ENCODE measurements at places on chromosomes 2 and 18.

DNA sequence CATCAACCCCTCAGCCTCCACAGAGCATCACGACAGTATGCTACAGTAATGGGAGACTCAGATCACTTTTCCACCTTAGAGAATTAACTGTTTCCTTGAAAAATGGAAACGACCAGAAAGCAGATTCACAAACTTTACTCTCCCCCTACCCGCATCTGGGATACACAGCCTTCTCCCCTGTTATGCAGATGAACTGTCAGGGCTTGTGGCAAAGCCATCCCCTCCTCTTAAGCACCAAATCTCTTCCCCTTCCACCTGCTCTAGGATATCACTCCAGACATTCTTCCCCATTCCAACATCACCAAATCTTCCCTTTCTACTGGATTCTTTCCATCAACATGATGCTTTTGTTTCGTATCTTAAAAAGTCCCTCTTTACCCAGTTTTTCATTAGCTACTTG lies 26.4 kb downstream of the NEB start:
- no peak for DNase-seq

DNA sequence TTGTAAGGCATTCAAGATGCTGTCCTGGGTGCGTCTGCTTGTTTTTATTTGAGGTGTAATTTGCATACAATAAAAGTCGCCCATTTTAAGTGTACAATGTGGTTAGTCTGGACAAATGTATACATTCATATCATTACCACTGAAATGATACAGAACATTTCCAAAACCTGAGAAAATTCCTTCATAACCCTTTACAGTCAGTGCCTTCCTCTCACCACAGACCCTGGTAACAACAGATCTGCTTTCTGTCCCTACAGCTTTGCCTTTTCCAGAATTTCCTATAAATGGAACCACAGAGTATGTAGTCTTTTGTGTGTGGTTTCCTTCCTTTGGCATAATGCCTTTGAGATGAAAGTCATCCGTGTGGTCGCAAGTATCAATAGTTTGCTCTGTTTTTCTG lies 45.8 kb upstream of the NFU1 start:
- no peak for DNase-seq

DNA sequence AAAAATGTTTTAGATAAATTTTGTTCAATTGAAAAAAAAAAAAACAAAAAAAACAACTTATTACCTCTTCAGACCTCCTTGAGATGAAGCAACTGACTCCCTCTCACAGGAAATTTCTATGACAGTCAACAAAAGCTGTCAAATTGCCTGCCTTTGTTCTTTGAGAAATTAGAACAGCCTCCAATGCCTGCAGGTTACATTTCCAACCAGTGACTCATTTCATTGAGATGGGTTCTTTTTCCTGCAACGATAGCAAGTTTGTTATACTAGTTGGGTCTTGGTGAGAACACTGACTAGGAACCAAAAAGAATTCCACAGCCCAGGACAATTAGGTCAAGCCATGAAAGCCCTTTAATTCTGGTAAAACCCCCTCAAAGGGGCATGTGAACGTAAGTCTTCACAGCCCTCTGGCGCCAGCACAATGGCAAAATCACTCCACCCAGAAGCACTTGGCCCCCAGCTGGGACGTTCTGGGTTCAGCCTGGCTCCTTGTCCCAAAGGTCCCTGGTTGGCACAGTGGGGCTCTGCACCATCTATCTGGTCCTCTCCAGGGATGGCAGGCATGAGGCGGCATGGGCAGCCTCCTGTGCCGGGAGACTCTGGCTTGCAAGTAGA lies 87.0 kb downstream of the SPP2 start:
- DNase-seq, result no peak

- no peak for DNase-seq
Observed at GRCh38 chr2:145065342-145065741, 545.4 kb upstream of the ZEB2 start.

DNA sequence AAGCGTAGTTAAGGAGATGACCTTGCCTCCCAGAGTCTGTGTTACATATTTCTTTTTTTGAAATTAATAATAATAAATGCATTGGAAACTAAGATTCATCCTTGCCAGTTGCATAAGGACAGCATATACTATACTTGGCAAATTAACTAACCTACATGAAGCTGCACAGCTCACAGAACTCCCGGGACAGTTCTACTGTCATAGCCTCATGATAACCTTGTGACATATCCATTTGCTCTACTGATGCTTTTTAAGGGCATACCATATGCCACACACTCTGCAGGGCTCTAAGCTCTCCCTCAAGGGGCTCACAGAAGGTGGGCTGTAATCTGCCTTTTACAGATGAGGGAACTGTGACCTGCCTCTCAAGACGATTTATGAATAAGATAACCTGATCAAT lies 3.8 kb downstream of the ITGB1BP1 start:
- no peak for DNase-seq

DNA sequence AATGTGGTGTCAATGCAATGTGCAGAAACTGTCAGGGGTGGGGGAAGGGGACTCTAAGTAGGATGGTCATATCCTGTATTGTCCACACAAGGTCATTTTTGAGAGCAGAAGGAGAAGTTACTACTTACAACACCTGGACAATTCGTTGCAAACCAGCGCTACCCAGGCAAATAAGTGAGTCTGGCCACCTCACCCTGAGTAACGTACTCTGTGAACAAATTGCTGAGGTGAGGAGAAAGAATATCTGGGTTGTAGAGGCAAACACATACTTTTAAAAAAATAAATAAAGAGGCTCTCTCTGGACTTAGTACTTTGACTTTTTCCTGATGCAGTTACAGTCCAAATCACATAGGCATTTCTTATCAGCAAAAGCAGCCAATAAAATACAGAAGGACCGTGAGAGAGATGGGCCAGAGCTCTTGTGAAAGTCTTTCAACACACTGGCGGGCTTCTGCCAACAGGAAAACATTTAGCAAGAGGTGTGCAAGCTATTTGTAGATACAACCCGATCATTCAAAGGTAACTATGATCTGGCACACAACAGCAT lies 268.2 kb upstream of the ID2 start:
- DNase-seq, result no peak

GRCh38 chr2:236359426-236360045 lies 95.3 kb upstream of the ASB18 start:
- no peak for DNase-seq

DNA sequence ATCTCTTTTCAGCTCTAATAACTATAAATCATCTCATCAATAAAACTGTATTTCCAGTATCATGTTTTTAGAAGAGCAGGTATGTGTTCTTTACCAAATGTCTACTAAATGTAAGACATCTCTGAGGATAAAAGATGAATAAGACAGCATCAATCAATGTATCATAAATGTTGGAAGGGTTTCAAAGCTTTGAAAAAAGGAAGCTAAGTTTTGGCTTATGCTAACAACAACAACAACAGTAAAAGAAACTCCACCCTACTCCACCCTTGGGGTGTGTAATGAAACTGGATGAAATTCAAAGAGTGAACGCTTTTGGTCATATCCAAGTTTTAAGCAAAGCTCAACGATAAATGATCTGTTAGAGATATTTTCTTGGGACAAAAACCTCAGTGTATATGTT lies 17.1 kb downstream of the PRKD3 start:
- no peak for DNase-seq

GRCh38 chr18:32072321-32072720 lies 19.4 kb upstream of the RNF138 start:
- no peak for DNase-seq

DNA sequence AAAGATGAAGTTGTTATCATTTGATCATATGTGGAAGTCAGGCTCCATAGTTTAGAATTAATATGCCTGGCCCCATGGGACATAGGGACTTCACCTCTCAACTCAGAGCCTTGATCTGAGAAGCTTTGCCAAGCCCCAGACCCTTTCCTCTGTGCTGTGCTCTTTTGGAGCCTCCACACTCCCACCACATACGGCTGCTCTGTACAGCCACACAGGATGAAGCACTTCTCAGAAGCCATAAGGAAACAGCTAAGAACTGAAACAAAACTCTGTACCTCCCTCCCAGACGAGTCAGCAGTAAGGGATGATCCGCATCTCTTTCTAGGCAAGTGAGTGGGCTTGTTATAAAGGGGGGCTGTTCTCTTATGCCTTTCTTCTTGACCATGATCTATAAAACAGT lies 66.5 kb downstream of the CAB39 start:
- DNase-seq, result no peak

DNA sequence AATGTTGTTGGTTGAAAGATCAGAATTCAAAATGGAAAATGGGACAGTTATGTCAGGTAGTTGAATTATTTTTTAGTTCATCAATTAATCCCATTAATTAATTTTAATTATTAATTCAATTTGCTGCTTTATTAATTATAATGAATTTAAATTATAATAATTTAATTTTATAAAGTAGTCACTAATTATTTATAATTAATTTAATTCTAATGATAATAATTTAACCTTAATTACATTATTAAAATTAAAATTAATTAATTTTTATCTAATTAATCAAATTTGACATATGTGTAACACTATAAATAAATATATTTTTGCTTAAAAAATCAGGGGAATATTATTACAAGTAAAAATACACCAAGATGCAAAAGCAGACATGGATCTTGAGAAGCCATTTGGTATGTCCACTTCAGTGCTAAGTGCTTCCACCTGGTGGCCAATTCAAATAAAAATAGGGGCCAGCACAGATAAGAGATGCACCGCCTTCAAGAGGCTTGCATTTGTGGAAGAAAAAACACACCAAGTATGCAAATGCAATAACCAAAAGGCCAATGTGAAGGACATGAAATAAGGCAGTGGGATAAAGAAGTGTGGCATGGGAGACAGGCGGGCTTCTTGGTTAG lies 73.2 kb downstream of the MBP start:
- no peak for DNase-seq

- DNase-seq, result no peak
Observed at GRCh38 chr2:163613266-163613731, 122.5 kb downstream of the FIGN start.

GRCh38 chr2:42810971-42811811 lies 18.8 kb upstream of the HAAO start:
- no peak for DNase-seq

DNA sequence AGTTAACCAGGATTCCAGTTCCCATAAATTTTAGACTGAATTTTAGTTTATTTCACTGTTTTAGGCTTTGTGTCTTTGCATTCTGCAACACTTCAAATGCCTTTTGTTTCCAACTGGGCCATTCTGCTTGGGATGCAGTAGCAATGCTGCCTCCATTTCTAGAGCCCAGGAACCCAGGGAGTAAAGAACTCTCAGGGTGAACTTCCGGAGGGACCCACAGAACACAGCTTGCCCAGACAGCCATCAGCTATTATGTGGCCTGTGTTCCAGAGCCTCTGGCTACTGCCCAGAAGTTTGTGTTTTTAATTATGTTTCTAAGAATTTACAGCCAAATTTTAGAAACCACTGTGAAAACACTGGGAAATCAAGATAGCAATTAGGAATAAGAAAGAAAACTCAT lies 145.1 kb downstream of the TMEM163 start:
- DNase-seq, result no peak

GRCh38 chr2:105748566-105748965 lies 3.9 kb downstream of the NCK2 start:
- no peak for DNase-seq

GRCh38 chr18:23927821-23928746 lies 86.5 kb upstream of the TTC39C start:
- DNase-seq, result no peak

DNA sequence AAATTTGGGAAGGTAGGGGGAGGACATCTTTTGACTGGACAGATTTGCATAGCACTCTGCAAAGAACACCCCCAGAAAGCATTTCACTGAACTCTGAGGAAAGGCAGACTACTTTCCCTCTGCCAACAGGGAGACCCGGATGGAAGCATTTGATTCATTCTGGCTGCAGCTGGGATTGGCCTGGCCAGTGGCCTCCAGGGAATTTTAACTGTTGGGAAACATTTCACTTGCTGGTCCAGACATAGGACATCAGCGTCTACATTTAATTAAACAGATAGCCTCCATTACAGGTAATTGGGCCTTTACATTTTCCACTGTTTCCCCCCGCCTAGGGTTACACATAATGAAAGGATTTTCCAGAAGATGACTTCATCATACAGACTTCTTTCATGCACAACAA lies 92.8 kb downstream of the MARCHF4 start:
- no peak for DNase-seq

DNA sequence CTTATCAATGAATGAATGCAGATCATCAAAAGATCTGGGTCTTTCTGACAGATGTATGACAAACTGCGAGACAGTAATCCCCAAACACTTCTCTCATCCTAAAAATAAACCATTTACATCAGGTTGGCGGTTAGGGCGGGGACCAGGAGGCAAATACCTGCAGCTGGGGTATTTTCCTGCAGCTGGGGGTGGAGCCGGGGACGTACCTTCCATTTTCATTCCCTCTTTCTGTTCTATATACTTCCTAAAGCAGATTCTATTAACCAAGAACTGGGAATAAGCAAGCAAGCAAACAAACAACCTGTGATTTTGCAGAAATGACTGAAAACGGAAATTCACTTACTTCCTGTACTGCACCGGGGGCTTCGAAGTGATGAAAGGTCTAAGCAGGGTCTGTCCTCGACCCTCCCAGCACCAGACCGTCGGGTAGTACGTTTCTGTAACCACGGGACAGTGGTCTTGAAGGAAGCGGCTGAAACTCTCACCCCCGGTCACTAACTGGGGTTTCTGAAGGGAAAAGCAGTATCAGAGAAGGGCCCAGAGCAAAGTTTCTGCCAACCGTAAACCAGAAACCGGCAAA lies 1.2 kb downstream of the ABHD3 start:
- no peak for DNase-seq

GRCh38 chr2:174771631-174772471 lies 7.6 kb upstream of the CHRNA1 start:
- DNase-seq, result peak; percentile 80

DNA sequence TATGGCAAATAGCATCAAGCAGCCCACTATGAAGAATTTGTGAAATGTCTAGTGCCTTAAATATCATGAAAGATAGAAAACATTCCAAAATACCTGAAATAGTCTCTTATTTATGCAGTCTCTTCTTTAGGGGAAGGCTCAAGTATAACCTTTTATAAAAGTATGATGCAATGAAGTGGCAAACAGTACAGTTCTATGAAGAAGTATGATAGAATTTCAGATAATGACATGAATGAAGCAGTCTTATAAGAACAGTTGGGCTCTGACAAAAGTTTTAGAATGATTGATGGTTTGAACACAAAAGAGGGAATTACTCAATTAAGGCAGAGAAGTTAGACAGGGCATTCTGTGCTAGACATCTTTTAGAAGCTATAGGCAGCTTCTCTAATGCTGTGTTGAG lies 1791.8 kb upstream of the PIK3C3 start:
- no peak for DNase-seq

GRCh38 chr2:61460163-61460562 lies 10.7 kb downstream of the USP34 start:
- no peak for DNase-seq

- DNase-seq, result no peak
Observed at GRCh38 chr18:36471393-36471792, 173.9 kb downstream of the FHOD3 start.

DNA sequence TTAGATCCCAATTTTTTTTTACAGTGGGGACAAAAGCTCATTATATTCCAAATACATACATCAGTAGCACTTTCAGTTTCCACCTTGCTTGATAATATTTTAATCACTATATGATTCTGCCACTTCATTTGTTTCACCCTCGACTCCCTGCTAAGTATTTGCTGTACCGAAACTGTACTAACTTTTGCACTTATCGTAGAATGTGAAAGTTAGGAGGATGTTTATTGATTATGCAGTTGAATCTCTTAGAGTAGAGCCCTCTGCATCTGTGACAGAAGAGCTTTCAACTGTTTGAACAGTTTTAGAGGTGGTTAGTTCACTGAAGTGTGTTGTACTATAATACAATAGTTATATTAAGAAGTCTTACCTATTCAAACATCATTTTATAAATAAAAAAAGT lies 20.8 kb downstream of the NCOA1 start:
- DNase-seq, result no peak
